Adipocyte (in vitro differentiated cells): ENCODE measurements at places on chromosomes 5 and 9.

DNA sequence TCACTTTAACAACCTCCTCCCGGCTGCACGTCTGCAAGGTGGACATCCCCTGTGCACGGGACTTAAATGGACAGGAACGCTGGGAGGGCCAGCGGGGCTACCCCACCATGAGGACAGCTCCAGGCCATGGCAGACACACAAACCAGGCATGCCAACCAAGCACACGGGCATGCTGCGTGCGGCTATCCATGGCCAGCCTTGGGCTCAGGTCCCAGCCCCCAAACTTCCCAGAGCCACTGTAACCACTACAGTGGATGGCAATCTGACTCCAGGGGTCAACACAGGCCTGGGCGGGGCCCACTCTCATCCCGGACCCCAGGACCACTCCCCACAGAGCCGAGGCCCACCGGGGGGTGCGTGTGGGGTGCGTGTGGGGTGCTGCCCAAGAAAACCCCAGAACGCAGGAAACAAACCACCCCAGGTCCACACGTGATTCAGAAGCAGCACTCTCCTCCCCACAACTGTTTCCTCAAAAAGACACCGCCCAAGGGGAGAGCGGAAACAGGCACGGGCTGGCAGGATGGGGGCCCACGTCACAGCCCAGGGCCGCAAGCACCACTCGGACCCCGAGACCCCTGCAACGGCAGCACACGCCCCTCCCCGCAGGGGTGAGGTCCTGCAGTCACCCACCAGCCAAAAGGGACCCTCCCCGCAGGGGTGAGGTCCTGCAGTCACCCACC lies 7.4 kb downstream of the SLC12A7 start:
- no peak for DNase-seq

DNA sequence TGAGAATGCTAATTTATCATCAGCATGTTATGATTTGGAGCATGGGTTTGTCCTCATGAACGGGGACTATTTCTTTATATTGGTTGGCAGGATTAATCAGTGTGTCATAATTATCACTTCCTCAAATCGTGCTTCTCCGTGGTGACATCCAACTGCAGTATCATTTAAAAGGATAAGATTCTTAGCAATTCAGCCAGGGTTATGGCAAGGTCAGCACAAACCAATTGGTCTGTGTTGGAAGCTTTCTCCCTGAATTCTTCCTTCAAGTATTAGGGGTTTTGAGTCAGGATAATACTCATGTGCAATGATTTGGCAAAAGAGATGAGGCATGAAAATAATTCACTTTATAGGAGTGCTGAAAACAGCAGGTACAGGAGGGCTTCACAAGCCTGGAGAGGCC lies 5.5 kb upstream of the CAMLG start:
- DNase-seq, result no peak

DNA sequence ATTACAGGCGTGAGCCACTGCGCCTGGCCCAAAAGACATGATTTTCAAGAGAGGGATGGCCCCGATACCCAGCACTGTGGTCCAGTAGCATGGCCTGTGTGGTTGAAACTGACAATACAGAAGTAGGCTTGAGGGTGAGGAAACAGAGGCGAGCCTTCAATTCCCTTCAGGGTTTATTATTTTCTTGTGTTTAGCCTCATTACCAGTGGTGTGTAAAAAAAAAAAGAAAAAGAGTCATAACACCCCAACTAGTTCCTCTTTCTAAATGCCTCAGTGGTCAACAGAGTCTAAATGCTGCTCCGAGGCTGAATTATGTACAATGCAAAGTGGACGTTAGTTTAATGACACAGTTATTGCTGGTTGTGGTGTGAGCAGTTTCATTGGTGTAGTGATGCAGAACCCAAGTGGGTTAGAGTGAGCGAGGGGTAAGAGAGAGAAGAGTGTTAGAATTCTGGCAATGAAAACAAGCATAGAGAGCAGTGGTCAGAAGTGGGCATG lies 58.8 kb downstream of the SNX30 start:
- DNase-seq, result no peak

DNA sequence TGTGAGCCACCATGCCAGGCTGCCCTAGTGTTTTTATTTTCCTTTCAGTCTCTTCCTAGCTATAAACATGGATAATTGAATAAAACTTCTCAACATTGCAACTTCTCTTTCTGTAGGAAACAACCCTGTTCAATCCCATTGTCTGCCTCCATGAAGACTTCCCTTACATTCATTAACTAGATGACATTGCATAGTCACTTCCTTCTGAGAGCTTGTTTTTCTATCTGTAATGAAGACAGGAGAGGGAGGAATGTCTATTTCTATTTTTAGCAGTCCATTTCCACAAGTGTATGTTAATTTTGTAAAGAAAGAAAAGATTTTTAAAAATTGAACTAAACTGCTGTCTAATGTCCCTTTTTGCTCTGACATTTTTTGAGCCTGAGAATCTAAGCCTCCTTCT lies 55.6 kb upstream of the MELK start:
- DNase-seq, result no peak

DNA sequence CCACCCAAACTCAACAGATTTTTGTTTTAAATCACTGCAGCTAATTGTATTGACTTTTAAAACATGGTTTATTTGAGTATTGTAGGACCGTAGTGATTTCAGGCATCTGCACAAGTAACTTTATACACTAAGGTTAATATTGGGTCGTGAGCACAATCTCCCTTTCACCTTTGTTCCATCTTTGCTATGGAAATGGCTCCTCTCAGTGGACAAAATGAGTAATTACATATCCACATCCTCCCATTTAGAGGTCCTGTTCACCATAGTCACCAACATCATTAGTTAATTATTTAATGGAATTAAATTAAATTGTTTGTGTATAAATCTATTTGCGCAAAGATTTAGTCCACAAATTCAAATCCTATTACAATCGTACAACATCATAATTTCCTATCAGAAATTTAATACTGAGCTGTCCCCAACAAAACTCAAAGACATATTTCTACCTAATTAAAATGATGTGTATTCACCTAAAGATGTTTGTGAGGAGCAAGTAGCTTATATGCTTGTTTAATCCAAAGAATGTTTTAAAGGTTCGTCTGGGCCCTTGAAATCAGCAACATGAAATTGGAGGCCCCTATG lies 173.0 kb upstream of the DAPK1 start:
- peak; percentile 87 for DNase-seq
